ENCODE measurements at places on chromosomes 12 and 14.

DNA sequence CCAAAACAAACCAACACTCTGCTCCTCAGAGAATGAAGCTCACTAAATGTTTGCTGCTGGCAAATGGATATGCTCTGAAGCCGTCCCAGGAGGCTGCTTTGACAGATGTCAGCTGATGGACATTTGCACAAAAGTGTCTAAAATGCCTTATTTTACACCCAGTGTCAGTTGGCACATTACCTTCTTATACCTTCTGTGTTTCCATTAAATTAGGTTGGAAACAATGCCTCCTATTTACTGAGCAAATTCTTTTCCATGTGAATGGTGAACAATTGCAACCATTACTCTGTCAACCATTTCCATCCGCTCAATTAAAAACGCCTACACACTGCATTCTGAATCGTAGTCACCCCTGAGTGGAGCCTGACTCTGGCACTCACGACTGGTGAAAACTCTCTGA lies 1679.9 kb upstream of the FLRT2 start:
- no peaks in the 10 kb centered on the region for H3K27me3 ChIP-seq
- no peak for DNase-seq
- no peaks in the 10 kb centered on the region for H3K36me3 ChIP-seq
- H3K4me3 ChIP-seq = no peak overlapping the region
- H3K27ac ChIP-seq = no peak overlapping the region

- no peaks in the 10 kb centered on the region for H3K36me3 ChIP-seq
- no peak overlapping the region for H3K4me3 ChIP-seq
- DNase-seq = no peak
- H3K4me1 ChIP-seq = peaks cover 4% of the 10 kb centered on the region
- H3K27ac ChIP-seq = no peak overlapping the region
These were observed 4.5 kb upstream of the CACNA2D4 start for GRCh38 chr12:1922985-1923384.

- no peak overlapping the region for H3K4me3 ChIP-seq
- no peak overlapping the region for H3K27ac ChIP-seq
- no peaks in the 10 kb centered on the region for H3K4me1 ChIP-seq
- no peaks in the 10 kb centered on the region for H3K36me3 ChIP-seq
- H3K27me3 ChIP-seq = no peaks in the 10 kb centered on the region
These were observed 200.6 kb downstream of the TTC7B start for GRCh38 chr14:90615517-90616060.

- DNase-seq = no peak
- H3K4me1 ChIP-seq = no peaks in the 10 kb centered on the region
- no peaks in the 10 kb centered on the region for H3K36me3 ChIP-seq
- H3K4me3 ChIP-seq = no peak overlapping the region
- H3K27ac ChIP-seq = no peak overlapping the region
These were observed 163.5 kb upstream of the NEDD1 start for GRCh38 chr12:96743606-96744005.

GRCh38 chr12:54279227-54279631 lies 693 bp downstream of the CBX5 start:
- H3K27ac ChIP-seq = peak overlapping the region; percentile 98
- no peak for DNase-seq
- H3K4me1 ChIP-seq = peaks cover 35% of the 10 kb centered on the region
- H3K4me3 ChIP-seq = peak overlapping the region; percentile 87
- H3K27me3 ChIP-seq = no peaks in the 10 kb centered on the region

DNA sequence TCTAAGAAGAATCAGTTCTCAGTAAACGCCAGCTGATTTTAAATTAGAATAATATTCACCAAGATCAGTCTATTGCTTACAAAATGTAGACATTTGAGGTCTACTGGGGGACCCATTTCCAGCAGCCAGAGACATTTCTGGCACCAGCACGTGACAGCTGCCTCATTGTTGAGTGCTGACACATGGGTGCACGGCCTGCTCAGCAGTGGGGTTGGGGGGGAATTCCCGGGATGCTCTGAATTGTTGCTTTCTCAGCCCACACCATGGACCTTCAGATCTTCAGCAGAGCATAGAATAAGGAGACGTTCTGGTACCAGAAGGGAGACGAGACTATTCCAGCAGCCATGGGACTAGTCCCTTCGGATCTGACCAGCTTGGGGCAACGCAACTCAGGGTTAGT lies 18.3 kb downstream of the PLEKHG7 start:
- no peaks in the 10 kb centered on the region for H3K4me1 ChIP-seq
- H3K36me3 ChIP-seq = no peaks in the 10 kb centered on the region
- H3K27me3 ChIP-seq = no peaks in the 10 kb centered on the region
- H3K27ac ChIP-seq = no peak overlapping the region

DNA sequence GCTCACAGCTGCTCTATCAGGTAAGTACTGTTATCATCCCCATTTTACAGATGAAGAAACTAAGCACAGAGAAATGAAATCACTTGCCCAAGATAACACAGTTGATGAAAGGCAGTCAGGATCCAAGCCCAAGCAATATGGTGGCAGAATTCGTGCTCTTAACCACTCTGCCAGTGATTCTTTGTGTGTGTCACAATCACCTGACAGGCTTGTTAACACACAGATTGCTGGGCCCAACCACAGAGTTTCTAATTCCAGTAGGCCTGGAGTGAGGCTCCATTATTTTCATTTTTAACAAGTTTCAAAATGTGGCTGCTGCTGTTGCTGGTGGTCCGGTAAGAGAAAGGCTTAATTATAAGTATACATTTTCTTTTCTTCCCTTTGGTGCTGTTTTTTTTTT lies 134.2 kb downstream of the TGFB3 start:
- peaks cover 3% of the 10 kb centered on the region for H3K36me3 ChIP-seq
- no peak overlapping the region for H3K27ac ChIP-seq
- no peak for DNase-seq
- H3K27me3 ChIP-seq = no peaks in the 10 kb centered on the region
- no peaks in the 10 kb centered on the region for H3K4me1 ChIP-seq

DNA sequence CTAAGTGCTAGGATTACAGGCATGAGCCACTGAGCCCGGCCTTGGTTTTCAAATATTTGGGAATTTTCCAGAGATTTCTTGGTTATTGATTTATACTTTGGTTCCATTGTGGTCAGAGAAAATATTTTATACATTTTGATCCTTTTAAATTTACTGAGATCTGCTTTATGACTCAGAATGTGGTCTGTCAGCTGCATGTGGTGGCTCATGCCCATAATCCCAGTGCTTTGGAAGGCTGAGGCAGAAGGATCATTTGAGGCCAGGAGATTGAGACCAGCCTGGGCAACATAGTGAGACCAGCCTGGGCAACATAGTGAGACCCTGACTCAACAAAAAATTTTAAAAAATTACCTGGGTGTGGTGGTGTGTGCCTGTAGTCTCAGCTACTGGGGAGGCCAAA lies 49.8 kb downstream of the ADCK1 start:
- DNase-seq = no peak
- no peaks in the 10 kb centered on the region for H3K27me3 ChIP-seq
- no peaks in the 10 kb centered on the region for H3K4me1 ChIP-seq
- no peak overlapping the region for H3K4me3 ChIP-seq

- peaks cover 12% of the 10 kb centered on the region for H3K27me3 ChIP-seq
- no peaks in the 10 kb centered on the region for H3K4me1 ChIP-seq
- H3K4me3 ChIP-seq = no peak within 1 kb of the TSS
- H3K36me3 ChIP-seq = no peaks in the 10 kb centered on the region
- DNase-seq = no peak
These were observed at the start of gene SYT1 for GRCh38 chr12:78864403-78864869. SYT1 (plus strand) TSS chr12:78864774.

- H3K4me3 ChIP-seq = no peak overlapping the region
- no peaks in the 10 kb centered on the region for H3K36me3 ChIP-seq
- H3K27me3 ChIP-seq = peaks cover 50% of the 10 kb centered on the region
- H3K27ac ChIP-seq = no peak overlapping the region
- no peaks in the 10 kb centered on the region for H3K4me1 ChIP-seq
These were observed 1.8 kb downstream of the FLRT2 start for GRCh38 chr14:85531587-85532373.

Data from T-cell (primary cell).